Esophagus squamous epithelium (tissue), 5 donors: ENCODE measurements at places on chromosomes 5 and 9.

- H3K4me1 ChIP-seq, result no peaks in the 10 kb centered on the region
- H3K4me3 ChIP-seq, result no peak overlapping the region
- H3K36me3 ChIP-seq, result no peaks in the 10 kb centered on the region
- H3K27me3 ChIP-seq, result no peaks in the 10 kb centered on the region
- DNase-seq, result no peak
These were observed 308.2 kb downstream of the ANXA1 start for GRCh38 chr9:73459817-73460216.

GRCh38 chr5:176646049-176646706 is 1.1 kb upstream of the TSPAN17 start:
- H3K27ac ChIP-seq, result peak overlapping the region; percentile 81
- H3K27me3 ChIP-seq, result no peaks in the 10 kb centered on the region
- H3K4me3 ChIP-seq, result no peak overlapping the region
- no peaks in the 10 kb centered on the region for H3K36me3 ChIP-seq
- peaks cover 23% of the 10 kb centered on the region for H3K4me1 ChIP-seq

- no peaks in the 10 kb centered on the region for H3K36me3 ChIP-seq
- H3K4me3 ChIP-seq, result no peak overlapping the region
- H3K27ac ChIP-seq, result peak overlapping the region; percentile 56
- DNase-seq, result no peak
These were observed 84.8 kb downstream of the MVB12B start for GRCh38 chr9:126411225-126411947.

DNA sequence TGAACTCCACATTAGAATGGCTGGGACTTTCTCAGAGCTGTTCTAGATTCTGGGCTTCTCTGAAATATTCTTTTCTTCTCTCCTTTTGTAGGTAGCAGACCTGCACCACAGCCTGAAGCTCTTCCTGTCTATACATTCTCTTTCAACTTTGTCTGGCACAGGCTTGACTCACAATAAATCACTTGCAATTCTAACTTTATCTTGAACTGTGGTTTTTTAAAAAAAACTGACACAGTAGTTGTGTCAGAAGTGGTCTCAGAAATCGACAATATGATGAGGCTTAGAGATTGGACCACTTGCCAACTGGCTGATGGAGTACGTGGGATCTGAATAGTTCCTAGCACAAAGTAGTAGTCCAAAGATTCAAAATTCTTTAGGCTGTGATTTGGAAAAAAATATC is 24.1 kb upstream of the CDH9 start:
- no peak overlapping the region for H3K4me3 ChIP-seq
- H3K27me3 ChIP-seq, result no peaks in the 10 kb centered on the region
- H3K4me1 ChIP-seq, result no peaks in the 10 kb centered on the region
- H3K36me3 ChIP-seq, result no peaks in the 10 kb centered on the region
- no peak overlapping the region for H3K27ac ChIP-seq
- DNase-seq, result no peak

- H3K36me3 ChIP-seq, result no peaks in the 10 kb centered on the region
- H3K27ac ChIP-seq, result no peak overlapping the region
These were observed 593.2 kb downstream of the ELAVL2 start for GRCh38 chr9:23232831-23233230.

- peaks cover 22% of the 10 kb centered on the region for H3K4me1 ChIP-seq
- H3K36me3 ChIP-seq, result no peaks in the 10 kb centered on the region
- no peaks in the 10 kb centered on the region for H3K27me3 ChIP-seq
- peak overlapping the region; percentile 76 for H3K4me3 ChIP-seq
These were observed 1.5 kb downstream of the SMARCA2 start for GRCh38 chr9:2016408-2017330.

DNA sequence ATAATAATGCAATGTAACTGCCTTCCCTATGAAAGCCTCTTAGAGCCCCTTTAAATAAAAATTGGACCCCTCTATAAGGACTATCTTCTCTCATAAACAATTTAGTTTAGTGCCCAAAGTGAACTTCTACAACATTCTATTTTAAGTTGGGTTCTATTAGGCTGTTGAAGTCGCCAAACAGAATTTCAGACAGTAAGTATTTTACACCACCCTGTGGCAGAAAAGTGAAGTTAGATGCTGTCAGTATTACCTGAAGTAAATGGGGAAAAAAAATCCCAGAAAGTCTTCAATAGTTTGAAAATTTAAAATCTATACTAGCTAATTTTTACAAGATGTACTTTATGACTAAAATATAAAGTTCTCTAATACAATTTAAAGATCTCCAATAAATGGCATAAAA is 29.5 kb downstream of the CAAP1 start:
- H3K4me3 ChIP-seq, result no peak overlapping the region
- no peak for DNase-seq
- no peak overlapping the region for H3K27ac ChIP-seq
- H3K4me1 ChIP-seq, result no peaks in the 10 kb centered on the region
- no peaks in the 10 kb centered on the region for H3K27me3 ChIP-seq

DNA sequence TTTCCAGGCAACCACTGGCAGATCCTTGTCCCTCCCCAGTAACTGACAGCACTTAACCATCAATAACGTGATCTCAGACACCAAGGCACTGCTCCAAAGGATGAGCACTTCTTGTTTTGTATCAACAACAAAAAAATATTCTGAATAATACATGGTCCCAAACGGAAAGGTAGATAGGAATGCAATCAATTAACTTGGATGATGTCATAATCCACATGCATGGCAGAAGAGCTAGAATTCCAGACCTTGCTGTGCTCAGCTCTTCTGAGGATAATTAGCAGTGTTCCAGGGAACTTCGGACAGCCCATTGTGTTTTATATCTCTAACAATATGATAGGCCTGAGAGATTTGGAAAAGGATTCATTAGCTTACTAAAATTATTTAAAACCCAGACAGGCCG is 288.4 kb upstream of the PCSK5 start:
- no peaks in the 10 kb centered on the region for H3K36me3 ChIP-seq
- no peak overlapping the region for H3K27ac ChIP-seq
- no peaks in the 10 kb centered on the region for H3K27me3 ChIP-seq
- DNase-seq, result no peak
- no peak overlapping the region for H3K4me3 ChIP-seq

DNA sequence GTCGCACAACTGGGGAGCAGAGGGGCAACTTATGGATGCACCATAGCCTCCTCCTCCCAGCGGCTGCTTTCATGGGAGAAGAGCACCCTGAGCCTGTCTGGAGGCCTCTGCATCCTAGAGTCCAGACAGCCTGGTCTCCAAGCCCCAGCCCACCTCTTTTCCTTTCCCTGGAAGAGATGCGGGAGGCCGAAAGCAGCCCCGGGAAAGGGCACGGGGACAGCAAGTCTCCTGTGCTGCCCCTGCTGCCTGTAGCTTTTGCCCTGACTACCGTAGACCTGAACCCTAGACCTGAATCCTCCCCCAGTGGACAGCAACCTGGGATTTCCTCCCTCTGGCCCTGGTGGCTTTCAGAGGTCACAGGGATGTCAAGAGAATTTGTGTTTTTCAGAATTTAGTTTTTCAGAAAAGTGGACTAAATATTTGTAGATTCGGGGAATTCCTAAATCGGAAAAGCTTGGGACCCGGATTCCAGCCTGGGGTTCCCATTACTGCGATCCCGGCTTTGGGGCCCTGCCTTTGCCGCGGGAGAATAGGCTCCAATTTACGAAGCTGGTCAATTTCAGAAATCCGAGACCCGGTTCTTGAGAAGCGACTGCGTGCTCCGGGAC is 4.3 kb upstream of the PITX1 start:
- peak overlapping the region; percentile 79 for H3K4me3 ChIP-seq
- H3K36me3 ChIP-seq, result peaks cover 6% of the 10 kb centered on the region
- DNase-seq, result no peak
- peak overlapping the region; percentile 98 for H3K27ac ChIP-seq
- no peaks in the 10 kb centered on the region for H3K27me3 ChIP-seq
- H3K4me1 ChIP-seq, result peaks cover 22% of the 10 kb centered on the region

DNA sequence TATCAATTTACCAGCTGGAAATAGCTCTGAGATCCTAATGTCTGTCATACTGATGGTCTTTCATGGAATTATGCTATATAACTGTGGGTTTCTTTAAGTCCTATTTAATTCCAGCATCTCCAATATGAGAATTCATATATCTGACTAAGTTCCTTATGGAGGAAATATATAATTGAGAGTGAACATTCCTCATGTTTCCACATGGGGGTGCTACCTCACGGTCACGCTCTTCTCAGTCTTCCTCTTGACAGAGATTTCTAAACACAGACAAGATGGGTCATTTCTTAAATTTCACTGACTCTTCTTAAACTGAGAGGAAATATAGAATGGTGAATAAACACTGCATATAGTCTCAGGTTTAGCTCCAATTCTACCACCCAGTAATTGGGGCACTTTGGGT is 212.1 kb downstream of the SLF1 start:
- no peaks in the 10 kb centered on the region for H3K4me1 ChIP-seq
- no peaks in the 10 kb centered on the region for H3K27me3 ChIP-seq
- H3K27ac ChIP-seq, result no peak overlapping the region
- no peak overlapping the region for H3K4me3 ChIP-seq
- no peaks in the 10 kb centered on the region for H3K36me3 ChIP-seq
- DNase-seq, result no peak

DNA sequence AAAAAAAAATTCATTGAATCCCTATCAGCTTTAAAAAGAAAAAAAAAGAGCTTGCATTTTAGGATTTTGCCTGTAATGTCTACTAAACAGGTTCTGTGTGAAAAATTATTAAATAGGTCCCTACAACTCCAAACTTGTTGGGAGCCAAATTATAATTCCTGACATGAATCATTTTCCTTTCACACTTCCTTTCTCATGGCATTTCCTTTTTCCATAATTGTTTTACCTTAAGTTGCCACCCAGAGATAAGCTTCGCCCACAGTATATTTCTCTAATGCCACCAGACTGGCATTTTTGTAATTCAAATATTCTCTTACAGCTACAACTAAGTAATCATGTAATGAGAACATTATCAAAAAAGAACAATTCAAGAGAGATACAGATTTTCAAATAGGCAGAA is 348.8 kb downstream of the EFNA5 start:
- DNase-seq, result no peak
- no peaks in the 10 kb centered on the region for H3K27me3 ChIP-seq
- H3K36me3 ChIP-seq, result no peaks in the 10 kb centered on the region
- H3K4me3 ChIP-seq, result no peak overlapping the region
- H3K4me1 ChIP-seq, result no peaks in the 10 kb centered on the region
- H3K27ac ChIP-seq, result no peak overlapping the region

DNA sequence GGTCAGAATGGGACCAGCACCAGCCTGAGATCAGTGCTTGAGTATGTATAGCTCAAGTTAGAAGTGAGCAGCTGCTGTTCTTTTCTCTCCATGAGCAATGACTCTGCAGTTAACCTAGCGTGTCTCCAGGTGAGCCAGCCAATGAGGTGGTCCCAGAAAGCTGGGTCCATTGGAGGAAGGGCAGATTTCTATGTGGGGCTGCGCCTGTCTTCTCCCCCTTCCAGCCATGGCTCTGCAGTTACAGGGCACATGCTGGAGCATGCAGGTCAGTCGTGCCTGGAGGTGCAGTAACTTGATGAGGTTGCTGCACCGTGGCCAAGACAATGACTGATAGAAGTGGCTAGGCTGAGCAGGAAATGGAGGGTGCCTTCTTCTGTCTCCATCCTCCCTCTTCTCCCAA is 29.6 kb upstream of the CXCL14 start:
- H3K36me3 ChIP-seq, result no peaks in the 10 kb centered on the region
- no peaks in the 10 kb centered on the region for H3K27me3 ChIP-seq
- DNase-seq, result no peak
- H3K27ac ChIP-seq, result peak overlapping the region; percentile 56

- no peak for DNase-seq
- no peak overlapping the region for H3K27ac ChIP-seq
- no peak overlapping the region for H3K4me3 ChIP-seq
- H3K27me3 ChIP-seq, result no peaks in the 10 kb centered on the region
- peaks cover 18% of the 10 kb centered on the region for H3K4me1 ChIP-seq
These were observed 4.0 kb upstream of the ZSWIM6 start for GRCh38 chr5:61327760-61328753.

DNA sequence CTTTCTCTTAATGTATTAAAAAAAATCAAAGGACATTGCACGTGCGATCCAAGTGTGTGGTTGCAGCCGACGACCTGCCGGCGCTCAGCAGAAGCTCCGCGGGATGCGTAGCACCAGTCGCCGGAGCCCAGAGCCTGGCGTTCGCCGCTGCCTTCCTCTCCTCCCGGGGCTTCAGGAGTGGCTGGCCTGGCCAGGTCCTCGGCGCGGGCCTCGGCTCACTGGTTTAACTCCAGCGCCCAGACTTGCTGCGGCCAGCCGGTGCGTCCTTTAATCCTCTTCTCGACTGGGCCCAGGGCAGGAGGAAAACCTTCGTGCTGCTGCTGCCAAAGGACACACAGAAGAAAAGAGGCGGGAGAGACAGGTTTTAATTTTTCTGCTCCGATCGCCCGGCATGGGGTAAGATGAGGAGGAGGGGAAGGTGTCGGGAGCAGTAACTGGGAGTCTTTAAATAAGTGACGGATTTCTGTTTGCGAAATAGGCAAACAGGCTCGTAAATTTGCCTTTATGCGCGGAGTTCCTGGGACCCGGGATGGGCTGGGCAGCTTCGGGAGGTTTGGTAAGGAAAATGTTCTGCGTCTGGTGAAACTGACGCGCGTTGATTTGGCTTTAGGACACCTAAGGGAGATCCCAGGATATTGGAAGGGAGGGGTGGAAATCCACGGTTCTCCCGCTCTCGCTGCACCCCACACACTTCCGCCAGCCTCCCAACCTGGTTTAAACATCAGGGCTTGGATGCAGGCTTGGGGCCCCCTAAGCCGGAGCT is 2.3 kb downstream of the HAND1 start:
- no peak overlapping the region for H3K27ac ChIP-seq
- peaks cover 50% of the 10 kb centered on the region for H3K4me1 ChIP-seq
- no peaks in the 10 kb centered on the region for H3K36me3 ChIP-seq

DNA sequence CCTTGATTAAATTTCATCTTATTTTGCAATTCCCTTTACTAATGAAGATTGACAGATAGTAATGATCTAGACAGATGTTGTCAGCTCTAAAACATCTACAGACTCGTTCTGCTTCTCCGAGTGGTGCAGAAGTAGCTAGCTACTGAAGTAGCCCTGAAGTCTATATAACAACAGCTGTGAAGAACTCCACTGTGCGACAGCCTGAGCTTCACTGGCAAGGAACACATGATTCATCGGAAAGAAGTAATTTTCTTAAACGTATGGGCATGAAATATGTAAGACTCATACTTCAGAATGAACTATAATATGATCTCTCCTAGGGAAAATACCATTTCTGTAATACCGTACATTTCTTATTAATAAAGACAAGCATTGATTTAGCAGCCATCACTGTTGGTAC is 96.2 kb downstream of the TRPM3 start:
- H3K27me3 ChIP-seq, result no peaks in the 10 kb centered on the region
- H3K36me3 ChIP-seq, result no peaks in the 10 kb centered on the region
- no peaks in the 10 kb centered on the region for H3K4me1 ChIP-seq
- DNase-seq, result no peak
- H3K27ac ChIP-seq, result no peak overlapping the region

GRCh38 chr9:123511326-123512277 is 155.6 kb downstream of the CRB2 start:
- no peaks in the 10 kb centered on the region for H3K36me3 ChIP-seq
- H3K4me1 ChIP-seq, result no peaks in the 10 kb centered on the region
- no peaks in the 10 kb centered on the region for H3K27me3 ChIP-seq
- H3K4me3 ChIP-seq, result no peak overlapping the region
- no peak overlapping the region for H3K27ac ChIP-seq
- no peak for DNase-seq
